ENCODE measurements at places on chromosomes 6 and 20.

DNA sequence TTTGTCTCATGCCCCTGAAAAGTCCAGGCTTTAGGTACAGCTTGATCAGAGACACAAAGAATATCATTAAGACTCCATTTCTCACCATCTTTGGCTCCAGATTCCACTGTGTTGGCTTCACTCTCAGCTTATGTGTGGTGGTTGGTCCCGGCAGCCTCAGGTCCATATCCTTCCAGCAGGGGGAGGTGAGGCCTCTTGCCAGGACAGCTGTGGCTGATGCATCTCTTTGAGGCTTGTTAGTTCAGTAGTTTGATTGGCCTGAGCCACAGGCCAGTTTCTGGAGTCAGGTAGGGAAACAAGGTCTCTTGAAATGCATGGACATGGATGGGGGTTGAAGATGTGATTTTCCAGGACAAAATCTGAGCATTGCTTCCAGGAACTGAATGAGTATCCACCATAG is 62.4 kb downstream of the JAG1 start:
- DNase-seq = peak; percentile 44

DNA sequence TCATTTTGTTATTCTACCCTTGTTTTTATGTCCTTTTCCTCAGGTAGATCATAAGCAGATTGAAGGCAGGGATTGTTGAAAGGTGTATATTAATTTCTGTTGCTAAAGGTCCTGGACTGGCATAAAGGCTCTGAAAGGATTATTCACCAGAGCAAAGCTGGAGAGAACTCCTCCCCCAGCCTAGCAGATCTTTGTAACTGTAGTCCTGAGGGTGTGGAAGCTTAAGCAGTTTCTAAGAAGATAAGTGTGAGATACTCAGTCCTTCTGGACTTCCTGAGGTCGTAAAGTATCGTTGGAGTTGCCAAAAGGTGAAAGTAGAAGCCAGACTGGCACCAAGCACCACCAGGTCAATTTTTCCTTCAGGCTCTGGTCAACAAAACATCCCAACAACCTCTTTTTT is 24.2 kb downstream of the CGA start:
- DNase-seq = no peak

GRCh38 chr20:58429303-58429702 is 40.3 kb downstream of the VAPB start:
- no peak for DNase-seq

DNA sequence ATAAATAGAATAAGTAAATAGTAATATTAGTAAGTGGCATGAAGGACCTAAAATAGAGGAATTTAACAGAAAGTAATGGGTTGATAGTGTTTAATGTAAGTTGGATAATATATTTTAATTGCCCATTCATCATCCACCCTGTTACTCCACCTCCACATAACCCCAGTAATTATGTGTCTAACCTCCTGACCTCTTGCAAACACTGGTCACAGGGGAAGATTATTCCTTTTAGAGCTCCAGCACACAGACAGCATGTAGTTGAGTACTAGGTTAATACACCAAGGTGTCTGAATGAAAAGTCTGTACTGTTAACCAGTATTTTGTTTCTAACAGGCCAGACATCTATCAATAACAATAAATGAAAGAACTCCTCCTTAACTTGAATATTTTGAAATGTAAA is 92.4 kb upstream of the EYS start:
- no peak for DNase-seq

DNA sequence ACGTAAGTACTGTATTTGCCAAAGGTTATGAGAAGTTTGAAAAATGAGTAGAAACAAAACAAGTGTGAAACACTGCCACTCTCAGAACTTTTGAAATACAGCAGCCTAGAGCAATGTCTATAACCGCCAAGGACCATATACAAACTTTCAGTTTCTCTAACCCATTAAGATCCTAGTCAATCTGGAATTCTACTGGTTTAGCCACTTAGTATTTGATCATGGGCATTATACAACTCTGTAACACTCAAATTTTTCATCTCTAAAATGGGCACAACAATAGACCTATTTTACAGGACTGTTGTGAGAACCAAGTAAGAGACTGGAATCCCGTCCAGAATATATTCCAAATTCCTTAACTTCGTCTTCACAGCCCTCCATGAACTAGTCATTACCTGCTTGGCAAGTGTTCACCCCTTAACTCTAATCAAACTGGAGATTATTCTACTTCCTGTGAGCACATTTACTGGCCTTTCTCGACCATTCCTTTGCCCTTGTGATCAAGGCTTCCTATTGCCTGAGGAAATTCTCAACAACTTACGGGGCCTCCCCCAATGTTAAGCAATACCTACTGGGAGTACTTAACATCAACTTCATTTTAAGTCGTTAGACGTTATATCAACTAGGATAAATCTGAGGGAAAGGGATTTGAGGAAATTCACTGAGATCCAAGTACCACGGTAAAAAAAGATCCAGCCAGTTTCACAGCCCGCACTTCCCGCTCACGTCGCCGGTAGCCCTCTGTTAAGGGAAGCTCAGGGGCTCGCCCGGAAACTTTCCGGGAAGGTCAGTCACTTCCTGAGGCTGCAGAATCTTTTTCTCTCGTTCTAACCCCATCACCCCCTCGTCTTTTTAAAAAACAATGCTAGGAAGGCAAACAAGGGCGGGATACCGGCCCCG is 1.1 kb downstream of the EIF2S2 start:
- DNase-seq = peak; percentile 49

- no peak for DNase-seq
Measured at GRCh38 chr6:57226221-57226620, 4.1 kb upstream of the RAB23 start.

- DNase-seq = no peak
Measured at GRCh38 chr6:110449541-110449895, 26.9 kb downstream of the SLC22A16 start.

- no peak for DNase-seq
Measured at GRCh38 chr6:11722805-11723631, 55.6 kb downstream of the ADTRP start.

- no peak for DNase-seq
Measured at GRCh38 chr6:18186033-18186432, 30.8 kb downstream of the KDM1B start.

GRCh38 chr20:20237093-20237959 is 130.6 kb upstream of the INSM1 start:
- DNase-seq = peak; percentile 35

GRCh38 chr20:57162362-57162652 is 104.1 kb downstream of the BMP7 start:
- no peak for DNase-seq

DNA sequence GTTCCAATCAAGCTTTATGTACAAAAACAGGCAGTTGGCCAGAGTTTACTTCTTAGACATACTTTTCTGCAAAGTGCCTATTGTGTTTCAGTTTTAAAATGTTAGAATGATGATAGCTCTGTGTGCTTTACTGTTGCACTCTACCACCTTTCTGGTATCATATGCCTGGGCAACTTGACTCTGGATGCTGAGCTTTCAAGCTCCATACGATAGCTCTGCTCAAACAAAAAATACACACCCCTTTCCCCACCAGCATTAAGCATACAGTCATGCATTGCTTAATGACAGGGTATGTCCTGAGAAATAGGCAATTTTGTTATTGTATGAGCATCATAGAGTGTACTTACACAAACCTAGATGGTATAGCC is 123.1 kb downstream of the RCAN2 start:
- no peak for DNase-seq

- no peak for DNase-seq
Measured at GRCh38 chr6:25017932-25018567, 82.3 kb upstream of the RIPOR2 start.

DNA sequence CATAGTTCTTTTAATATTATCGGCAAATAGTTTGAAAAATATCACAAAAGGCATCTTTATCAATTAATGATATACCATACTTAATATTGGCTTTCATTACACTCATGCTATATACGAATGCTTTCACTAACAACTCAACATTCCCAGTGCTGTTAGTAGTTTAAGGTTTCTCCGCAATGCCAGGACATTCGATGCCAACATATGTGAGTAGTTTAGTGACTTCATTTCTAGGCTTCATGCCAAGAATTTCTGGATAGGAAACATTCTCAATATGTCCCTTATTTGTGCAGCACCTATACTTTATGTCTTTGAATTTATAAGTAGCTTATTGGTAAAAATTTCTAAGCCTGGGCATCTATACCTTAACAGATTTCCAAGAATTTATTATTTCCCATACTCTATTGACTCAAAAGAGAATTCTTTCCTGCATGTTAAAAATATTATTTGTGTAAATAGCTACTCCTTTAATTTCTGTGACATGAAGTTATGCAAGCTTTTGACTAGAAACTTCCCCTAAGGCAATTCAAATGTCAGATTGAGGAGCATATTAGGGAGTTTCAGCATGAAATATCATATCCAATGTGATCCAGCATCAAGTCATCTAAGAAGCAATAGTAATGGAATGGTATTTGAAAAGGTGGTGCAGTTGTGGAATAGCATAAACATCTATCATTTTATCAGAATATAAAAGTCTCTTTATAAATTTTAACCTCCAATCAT is 236.0 kb upstream of the STXBP5 start:
- no peak for DNase-seq

- no peak for DNase-seq
Measured at GRCh38 chr6:166029506-166029905, 138.1 kb downstream of the TBXT start.

DNA sequence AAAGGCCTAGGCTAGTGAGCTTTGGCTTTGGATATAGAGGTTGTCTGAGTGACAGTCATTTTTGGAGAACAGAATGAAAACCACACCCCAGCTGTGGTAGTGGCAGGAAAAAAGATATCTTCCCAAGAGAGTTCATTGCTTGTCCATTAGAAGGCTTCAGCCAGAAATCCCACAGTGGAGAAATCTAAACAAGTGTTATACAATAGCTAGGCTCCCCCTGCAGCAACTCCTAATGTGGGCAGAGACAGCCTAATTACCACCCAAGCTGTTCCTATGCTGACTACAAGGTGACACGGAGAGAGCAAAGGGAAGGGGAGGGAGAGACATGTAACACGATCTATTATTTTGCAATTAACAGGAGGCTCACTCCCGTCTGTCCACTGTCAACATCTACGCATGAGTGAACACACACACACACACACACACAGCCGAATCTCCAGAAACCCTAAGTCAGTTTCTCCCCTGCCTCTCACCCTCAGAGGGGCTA is 147.5 kb upstream of the TCF21 start:
- no peak for DNase-seq

GRCh38 chr20:31823360-31824124 is 4.4 kb downstream of the MYLK2 start:
- no peak for DNase-seq

GRCh38 chr20:53897884-53898555 is 172.4 kb downstream of the BCAS1 start:
- DNase-seq = no peak

GRCh38 chr6:107466062-107466461 is 6.7 kb upstream of the PDSS2 start:
- DNase-seq = no peak

DNA sequence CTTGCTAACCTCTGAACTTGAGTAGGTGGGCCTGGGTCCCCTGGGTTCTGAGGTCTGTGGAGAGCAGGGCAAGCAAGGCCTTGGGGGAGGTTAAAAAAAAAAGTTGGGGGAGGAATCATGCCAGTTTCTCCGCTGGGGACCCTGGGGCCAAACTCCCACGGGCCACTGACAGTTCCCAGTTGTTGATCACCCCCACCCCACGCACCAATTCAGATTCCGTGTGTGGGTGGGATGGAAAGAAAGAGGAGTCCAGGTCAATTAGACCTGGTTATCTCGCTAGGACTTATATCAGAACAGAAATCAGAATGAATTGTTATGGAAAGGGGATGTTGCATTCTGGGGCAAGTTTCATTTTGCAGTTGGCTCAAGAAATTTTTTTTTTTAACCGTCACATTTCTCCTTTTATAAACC is 46.7 kb upstream of the SUPT3H start:
- DNase-seq = peak; percentile 30

- no peak for DNase-seq
Measured at GRCh38 chr20:58930496-58930895, 50.6 kb upstream of the NELFCD start.

DNA sequence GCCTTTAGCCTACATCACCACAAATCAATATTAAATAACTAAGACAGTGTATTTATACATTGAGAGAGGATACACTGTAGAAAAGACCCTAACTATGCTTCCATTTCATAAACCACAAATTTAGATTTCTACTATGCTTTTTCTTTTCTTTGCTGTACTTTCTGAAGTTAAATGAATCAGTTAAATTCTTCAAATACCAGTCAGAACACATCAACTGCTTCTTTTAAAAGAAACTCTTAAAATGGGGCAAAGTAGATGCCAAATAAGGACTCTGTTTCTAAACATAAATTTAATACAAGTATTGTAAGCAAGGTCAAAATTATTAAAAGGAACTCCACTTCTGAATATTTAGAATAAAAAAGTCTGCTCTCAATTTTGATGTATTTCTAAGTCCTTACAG is 76.9 kb downstream of the GMDS start:
- no peak for DNase-seq

- DNase-seq = no peak
Measured at GRCh38 chr6:167795321-167795811, 31.3 kb upstream of the AFDN start.

GRCh38 chr6:147839708-147840610 is 331.5 kb downstream of the SAMD5 start:
- no peak for DNase-seq

GRCh38 chr6:94349227-94349626 is 929.9 kb upstream of the EPHA7 start:
- no peak for DNase-seq

- no peak for DNase-seq
Measured at GRCh38 chr20:62540504-62540903, 64.7 kb upstream of the GATA5 start.

GRCh38 chr20:57381596-57382503 is 9.3 kb upstream of the RBM38 start:
- peak; percentile 86 for DNase-seq

DNA sequence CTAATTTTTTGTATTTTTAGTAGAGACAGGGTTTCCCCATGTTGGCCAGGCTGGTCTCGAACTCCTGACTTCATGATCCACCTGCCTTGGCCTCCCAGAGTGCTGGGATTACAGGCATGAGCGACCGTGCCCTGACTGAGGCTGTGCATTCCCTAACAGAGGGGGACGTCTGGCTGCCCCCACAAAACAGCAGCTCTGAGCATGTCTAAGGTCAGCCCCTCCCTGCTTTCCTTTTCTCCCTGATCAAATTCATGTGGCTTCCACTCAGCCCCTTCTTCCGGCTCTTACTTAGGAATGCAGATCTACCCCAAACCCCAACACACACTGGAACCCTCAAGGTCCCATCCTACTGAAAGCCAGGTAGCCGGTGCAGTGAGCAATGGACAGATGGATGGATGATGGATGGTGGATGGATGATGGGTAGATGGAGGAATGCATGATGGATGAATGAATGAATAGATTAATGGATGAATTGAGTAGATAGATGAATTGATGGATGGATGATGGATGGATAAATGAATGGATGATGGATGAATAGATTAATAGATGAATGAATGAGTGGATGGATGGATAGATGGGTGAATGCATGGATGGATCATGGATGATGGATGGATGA is 91.5 kb upstream of the BHLHE23 start:
- no peak for DNase-seq

DNA sequence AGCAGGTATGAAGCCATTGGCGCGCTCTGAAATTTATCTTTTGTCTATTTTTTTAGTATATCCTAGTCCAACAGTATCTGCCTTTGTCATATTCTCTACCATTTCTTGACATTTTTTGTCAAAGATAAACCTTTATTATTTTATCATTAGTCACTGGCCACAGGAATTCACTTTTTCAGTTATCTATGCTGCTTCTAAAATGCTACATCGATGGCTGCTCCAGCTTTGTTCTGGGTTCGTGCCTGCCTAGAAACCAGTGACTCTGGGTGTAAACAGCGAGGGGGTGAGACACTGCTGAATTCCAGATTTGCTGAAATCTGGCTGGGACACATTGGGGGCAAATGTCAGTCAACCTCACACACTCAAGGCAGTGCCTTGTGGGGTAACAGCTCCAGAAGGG is 193.4 kb downstream of the CDC5L start:
- no peak for DNase-seq

Measured in right hindlimb (tissue), 1 donor.